Mammary epithelial cell (primary cell): ENCODE measurements at places on chromosomes 7 and 10.

DNA sequence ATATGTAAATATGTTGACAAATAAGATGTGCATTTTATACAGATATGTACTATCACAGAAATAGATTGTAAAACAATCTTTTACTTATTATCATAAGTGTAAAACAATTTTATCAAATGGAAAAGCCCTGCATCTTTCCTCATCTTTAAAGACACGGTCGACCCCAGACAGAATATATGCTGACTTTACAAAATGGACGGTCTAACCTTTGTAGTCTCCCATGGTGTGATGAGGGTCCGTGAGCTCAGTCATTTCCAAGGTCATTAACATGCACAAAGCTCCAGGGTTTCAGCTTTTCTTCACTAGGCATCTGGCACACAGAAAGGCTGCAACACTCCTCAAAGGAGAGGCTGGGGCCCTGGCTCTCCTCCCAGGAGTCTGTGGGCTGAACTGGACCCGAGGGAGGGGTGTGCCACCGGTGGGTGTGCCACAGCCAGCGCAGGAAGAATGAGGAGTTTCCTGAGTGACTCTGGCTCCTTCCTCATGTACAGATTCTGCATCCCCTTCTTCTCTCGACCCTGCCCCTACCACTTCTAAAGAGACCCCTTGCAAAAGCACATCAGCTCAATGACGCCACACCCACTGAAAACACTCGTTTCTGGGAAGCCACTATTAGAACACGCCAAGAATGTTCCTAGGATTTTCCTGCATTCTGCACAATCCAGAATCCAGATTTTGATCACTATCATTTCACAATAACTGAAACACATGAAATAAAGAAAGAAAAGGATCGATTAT lies 26.2 kb upstream of the ABLIM1 start:
- no peak for DNase-seq

GRCh38 chr7:38506756-38507155 lies 124.4 kb downstream of the AMPH start:
- no peak for DNase-seq

DNA sequence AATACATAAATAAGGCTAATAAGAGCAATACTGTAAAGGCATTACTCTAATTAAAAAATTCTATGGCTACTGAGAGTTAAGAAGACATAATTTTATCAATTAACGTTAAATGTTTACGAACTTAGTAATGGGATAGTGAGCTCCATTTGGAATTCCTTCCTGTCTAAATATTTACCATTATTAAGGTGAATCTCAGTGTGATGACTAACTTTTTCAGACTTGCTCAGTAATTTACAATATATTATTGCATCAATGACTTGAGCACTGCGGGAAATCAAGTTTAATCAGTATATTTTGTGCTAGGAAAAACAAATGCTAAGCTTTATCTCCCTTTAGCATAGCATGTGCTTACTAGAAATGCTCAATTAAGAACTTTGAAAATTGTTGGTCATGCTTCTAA lies 282.5 kb upstream of the TEX47 start:
- DNase-seq: no peak

- DNase-seq: no peak
Measured at GRCh38 chr7:73647725-73648592, 19.7 kb upstream of the VPS37D start.

GRCh38 chr10:106535304-106535953 lies 629.1 kb downstream of the SORCS1 start:
- no peak for DNase-seq
